HS-5 (cell line): ENCODE measurements at places on chromosomes 2 and 18.

- no peak for DNase-seq
Observed at GRCh38 chr2:145028101-145028920, 508.4 kb upstream of the ZEB2 start.

GRCh38 chr2:133943108-133943507 is 310.8 kb upstream of the MGAT5 start:
- DNase-seq: no peak

- no peak for DNase-seq
Observed at GRCh38 chr2:59538398-59538911, 1015.0 kb downstream of the BCL11A start.

GRCh38 chr2:32489061-32489460 is 132.2 kb downstream of the BIRC6 start:
- DNase-seq: no peak

DNA sequence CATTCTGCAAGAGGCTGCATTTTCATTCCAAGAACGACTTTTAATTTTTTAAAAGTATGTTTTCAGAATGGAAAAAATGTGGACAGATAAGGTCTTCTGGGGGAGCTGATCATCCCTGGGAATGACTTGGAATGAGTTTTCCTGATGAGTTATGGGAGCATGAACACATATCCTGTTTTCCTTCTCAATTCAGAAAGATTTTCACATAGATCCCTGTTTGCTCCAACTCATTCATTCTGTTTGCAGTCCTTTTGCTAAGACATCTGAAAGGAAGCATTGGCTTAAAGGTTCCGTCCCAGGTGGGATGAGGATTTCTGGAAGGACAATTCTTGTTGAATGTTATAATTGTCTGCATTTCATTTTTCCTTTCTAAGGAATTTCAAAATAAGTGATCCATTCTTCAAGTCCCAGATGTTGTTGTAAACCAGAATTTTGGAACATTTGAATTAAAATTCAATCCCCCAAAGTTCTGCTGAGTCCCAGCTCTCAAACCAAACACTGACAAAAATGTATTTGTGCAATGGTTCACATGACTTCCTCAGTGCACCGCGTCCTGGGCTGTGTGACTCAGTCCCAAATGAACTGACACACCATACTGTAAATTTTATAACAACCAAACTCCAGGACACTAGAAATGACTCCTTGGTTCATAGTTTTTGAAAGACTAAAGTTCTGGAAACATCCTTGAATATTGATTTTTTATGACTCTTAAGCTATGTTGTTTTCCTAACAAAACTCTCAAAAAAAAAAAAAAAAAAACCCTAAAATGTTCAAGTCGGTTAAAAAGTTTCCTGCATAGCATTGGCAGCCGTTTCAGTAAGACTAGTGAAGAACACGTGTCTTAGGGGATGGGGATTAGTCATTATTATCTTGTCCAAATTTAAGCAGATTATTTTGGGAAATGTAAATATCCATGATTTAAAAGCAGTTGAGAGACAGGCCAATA is 281.8 kb upstream of the TCF4 start:
- DNase-seq: no peak

DNA sequence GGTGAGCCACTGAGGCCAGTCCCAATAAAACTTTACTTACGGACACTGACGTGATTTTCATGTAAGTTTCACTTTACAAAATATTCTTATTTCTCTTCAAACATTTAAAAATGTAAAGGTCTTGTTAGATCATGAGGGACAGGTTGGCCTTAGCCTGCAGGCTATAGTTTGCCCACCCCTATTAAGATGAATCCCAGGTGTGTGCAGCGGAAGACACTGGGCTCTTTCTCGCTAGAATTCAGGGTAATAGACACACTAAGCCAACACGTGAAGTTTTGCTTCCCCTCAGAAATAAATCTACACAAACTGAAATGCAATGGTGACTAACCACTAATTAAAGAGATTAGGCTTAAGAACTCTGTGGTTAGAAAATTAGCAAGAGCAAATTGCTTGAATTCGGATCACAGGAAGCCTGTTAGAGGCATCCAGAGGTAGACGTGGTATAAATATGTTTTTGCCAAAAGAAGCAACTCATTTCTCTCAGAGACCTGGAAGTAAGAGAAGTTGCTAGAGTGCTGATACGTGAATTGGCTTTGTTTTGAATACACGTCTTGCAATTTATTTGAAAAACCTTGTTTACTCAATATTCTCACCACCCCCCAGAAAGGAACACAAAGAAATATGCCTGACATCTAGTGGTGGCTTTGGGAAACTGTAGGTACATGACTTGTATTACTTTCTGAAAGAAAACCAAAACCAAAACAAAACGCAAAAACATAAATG is 151.6 kb downstream of the DTNB start:
- peak; percentile 60 for DNase-seq

GRCh38 chr2:219480004-219480403 is 18.7 kb upstream of the GMPPA start:
- DNase-seq: no peak

DNA sequence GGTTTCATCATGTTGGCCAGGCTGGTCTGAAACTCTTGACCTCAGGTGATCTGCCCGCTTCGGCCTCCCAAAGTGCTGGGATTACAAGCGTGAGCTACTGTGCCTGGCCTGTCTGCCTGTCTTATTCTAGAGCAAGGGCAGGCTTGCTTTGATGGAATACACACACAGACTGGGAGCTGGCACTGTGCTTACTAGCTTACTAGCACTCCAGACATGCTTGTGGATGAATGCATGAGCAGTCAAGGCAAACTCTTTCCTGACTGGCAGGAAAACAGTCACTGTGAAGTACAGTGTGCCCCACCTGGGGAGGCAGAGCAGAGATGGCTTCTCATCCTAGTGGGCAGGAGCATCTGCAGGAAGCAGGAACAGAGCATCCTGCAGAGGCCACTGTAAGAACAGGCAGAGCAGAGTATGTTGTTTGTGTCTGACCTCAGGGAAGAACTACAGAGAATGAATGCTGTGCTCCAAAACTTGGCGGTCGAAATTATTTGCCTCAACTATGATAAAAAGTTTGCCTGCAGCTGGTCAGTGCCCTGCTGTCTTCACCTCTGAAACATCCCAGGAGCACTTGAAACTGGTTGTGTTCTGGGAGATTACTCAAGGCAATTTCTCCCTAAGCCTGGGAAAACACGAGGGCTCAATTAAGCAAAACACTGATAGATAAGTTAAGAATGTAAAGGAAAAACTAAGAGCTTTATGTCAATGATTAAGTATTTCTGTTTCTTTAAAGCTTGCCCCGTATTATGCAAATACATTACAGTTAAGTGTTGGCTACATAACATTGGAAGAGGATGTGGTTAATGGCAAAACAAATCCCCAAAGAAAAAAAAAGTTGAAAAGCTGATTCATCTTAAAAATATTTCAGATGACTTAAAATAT is 102.4 kb downstream of the VAPA start:
- DNase-seq: peak; percentile 78

- no peak for DNase-seq
Observed at GRCh38 chr18:60188958-60189357, 183.6 kb downstream of the MC4R start.

GRCh38 chr2:106160786-106161261 is 33.3 kb downstream of the UXS1 start:
- no peak for DNase-seq

DNA sequence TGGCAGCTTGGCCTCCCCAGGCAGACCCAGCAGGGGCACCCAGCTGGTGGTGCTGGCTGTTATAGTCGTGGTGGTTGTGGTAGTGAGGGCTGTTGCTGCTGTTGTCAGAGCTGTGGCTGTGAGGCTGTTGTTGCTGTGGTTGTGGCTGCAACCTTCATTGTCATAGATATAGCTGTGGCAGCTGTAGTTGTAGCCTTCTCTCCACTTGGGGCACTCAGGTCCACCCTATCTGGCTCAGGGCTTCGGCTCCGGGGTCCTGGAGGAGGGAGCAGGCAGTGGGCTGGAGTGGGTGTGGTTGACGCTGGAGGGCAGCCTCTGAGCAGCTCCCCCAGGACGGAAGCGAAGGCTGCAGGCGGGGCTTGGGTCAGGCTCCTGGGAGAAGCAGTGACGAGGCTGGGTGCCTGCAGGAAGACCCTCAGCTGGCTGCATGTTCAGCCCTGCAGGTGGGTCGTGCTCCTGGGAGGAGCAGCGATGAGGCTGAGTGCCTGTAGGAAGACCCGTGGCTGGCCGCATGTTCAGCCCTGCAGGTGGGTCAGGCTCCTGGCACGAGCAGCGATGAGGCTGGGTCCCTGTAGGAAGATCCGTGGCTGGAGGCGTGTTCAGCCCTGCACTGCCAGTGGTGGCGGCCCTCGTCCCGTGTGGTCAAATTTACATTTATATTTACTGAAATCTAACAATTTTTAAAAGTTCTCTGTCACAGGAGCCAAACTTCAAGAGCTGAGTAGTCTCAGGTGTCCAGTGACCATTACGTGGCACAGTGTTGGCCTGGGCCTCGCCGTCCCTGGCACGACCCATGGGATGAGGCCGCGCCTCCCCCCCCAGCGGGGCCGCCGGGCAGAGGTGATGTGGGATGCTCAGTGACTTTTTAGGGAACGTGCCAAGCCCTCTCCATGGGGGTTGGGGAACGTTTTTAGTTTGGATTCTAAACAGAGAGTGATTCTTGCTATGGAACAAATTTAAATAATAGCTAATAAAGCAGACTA is 79.2 kb upstream of the PXDN start:
- no peak for DNase-seq

DNA sequence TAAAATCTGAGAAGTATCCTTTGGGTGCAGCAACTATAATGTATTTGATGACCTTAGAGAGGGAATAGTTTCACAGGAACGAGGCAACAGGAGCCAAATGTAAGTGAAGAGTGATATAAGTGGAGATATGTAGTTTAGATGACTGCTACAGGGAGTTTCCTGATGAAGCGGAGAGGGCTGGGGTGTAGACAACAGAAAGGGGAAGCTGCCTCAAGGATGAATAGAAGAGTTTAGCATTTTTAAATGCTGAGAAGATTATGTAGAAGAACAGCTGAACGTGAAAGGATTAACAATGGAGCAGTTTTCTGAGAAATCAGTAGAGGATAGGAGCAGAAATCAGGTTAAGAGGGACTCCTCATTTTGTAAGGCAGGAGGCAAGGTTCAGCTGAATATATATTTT is 133.3 kb downstream of the LCLAT1 start:
- DNase-seq: no peak

- DNase-seq: no peak
Observed at GRCh38 chr2:119756837-119757236, 2.9 kb upstream of the PTPN4 start.

DNA sequence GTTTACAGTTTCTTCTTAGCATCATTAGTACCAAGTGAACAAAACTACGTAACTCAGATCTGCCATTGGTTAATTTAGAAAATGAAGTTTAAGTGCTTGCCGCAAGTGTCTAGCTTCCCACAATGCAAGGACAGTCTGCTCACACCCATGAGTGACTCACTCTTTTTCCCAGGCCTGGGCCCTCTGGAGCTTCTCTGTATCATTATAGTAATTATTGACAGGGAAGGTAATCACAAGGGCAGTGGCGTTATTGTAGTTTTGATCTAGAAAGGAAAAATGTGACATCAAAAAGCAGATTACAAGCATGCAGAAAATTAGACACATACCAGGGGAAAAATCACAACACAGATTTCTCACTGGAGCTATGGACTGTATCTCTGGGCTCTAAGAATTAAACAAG is 38.5 kb downstream of the NPC1 start:
- no peak for DNase-seq
